ENCODE measurements at places on chromosomes 1 and 21. TPM values are rescaled to one million over a fixed set of nuclear protein-coding genes. Genes with fewer than 3 reads are reported as not detected.

Gene EDARADD
- total RNA-seq = 13.5 TPM

Gene DYNLT5
- not detected for total RNA-seq

- peaks cover 6% of the 10 kb centered on the region for H3K27me3 ChIP-seq
- no peaks in the 10 kb centered on the region for H3K4me1 ChIP-seq
- DNase-seq = no peak
- H3K4me3 ChIP-seq = no peak overlapping the region
- H3K27ac ChIP-seq = no peak overlapping the region
- H3K36me3 ChIP-seq = no peaks in the 10 kb centered on the region
These were observed 4.1 kb downstream of the GPA33 start for GRCh38 chr1:167086033-167086432.

DNA sequence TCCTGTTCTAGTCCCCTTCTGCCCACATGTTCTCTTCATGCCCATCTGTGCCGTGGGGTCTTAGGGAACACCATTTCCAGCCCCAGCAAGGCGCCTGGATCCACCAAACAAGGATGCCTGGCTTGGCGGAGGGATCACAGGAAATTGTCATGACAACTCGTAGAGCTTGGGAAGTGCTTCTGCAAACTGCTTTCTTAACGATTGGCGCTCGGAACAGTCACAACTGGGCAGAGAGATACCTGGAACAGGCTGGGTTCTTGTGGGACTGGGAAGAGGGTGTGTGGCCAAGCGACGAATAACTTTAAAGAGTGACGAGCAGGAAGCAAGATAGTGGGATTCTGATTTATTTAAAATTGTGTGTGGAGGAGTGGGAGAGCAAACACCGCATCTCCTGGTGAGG lies 329.8 kb downstream of the RPS6KC1 start:
- H3K36me3 ChIP-seq = no peaks in the 10 kb centered on the region
- H3K4me3 ChIP-seq = no peak overlapping the region
- DNase-seq = no peak
- H3K27ac ChIP-seq = peak overlapping the region; percentile 30

- no peaks in the 10 kb centered on the region for H3K36me3 ChIP-seq
- no peak for DNase-seq
- peaks cover 7% of the 10 kb centered on the region for H3K4me1 ChIP-seq
- no peaks in the 10 kb centered on the region for H3K27me3 ChIP-seq
- no peak overlapping the region for H3K4me3 ChIP-seq
These were observed 46.7 kb downstream of the WARS2 start for GRCh38 chr1:119093721-119094120.

- no peak overlapping the region for H3K27ac ChIP-seq
- H3K36me3 ChIP-seq = peaks cover 5% of the 10 kb centered on the region
- H3K4me1 ChIP-seq = peaks cover 3% of the 10 kb centered on the region
- no peak overlapping the region for H3K4me3 ChIP-seq
- peaks cover 6% of the 10 kb centered on the region for H3K27me3 ChIP-seq
These were observed 41.7 kb downstream of the SLC30A1 start for GRCh38 chr1:211537253-211537652.

- no peak overlapping the region for H3K4me3 ChIP-seq
- H3K4me1 ChIP-seq = peaks cover 8% of the 10 kb centered on the region
- no peaks in the 10 kb centered on the region for H3K36me3 ChIP-seq
- H3K27ac ChIP-seq = no peak overlapping the region
These were observed 62.5 kb upstream of the SIM2 start for GRCh38 chr21:36636439-36636838.

GRCh38 chr21:29315131-29315749 lies 16.5 kb downstream of the BACH1 start:
- DNase-seq = no peak
- peak overlapping the region; percentile 29 for H3K27ac ChIP-seq
- no peak overlapping the region for H3K4me3 ChIP-seq
- H3K36me3 ChIP-seq = peaks cover 19% of the 10 kb centered on the region

DNA sequence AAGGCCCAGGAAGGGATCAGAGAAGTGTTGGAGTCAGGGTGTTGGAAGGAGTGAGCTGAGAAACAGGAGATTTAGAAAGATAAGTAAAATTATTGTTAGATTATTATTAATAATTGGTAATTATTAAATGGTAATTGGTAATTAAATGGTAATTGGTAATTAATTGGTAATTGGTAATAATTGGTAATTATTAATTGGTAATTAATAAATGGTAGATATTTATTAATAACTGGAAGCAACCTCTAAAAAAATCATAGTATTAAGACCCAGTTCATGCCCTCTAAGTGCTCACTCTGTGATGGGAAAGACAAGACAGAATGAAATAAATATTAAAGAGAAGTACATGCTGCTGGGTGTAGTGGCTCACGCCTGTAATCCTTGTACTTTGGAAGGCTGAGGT lies 13.8 kb upstream of the EPS15 start:
- no peak overlapping the region for H3K27ac ChIP-seq
- no peaks in the 10 kb centered on the region for H3K36me3 ChIP-seq
- H3K4me1 ChIP-seq = peaks cover 2% of the 10 kb centered on the region
- H3K27me3 ChIP-seq = no peaks in the 10 kb centered on the region
- no peak for DNase-seq
